ENCODE measurements at places on chromosomes 7 and 10. TPM values are rescaled to one million over a fixed set of nuclear protein-coding genes. Genes with fewer than 3 reads are reported as not detected.

The MRLN gene
- not detected for total RNA-seq

The NPC1L1 gene
- total RNA-seq, result not detected

The NPY4R gene
- not detected for total RNA-seq

- DNase-seq, result peak; percentile 3
These were observed 558 bp downstream of the TCTN3 start for GRCh38 chr10:95693071-95693667.

DNA sequence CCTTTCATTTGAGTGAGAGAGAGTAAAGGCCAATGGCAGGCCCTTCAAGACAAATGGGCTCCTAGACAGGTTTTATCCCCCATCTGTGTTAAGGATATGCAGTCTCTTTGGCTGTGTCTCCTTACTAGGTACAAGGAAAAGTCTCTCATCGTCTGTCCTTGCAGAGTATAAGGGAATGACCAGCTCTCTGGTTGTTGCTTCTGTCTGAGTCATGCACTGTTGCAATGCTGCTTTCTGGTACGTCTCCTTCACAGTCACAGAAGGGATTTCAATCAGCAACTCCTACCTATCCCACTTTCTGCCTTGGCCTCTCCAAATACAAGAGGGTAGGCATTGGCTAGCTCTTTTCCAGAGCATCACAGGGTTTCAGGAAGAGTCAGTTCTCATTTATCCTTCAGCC is 48.1 kb downstream of the CTTNBP2 start:
- no peak for DNase-seq

DNA sequence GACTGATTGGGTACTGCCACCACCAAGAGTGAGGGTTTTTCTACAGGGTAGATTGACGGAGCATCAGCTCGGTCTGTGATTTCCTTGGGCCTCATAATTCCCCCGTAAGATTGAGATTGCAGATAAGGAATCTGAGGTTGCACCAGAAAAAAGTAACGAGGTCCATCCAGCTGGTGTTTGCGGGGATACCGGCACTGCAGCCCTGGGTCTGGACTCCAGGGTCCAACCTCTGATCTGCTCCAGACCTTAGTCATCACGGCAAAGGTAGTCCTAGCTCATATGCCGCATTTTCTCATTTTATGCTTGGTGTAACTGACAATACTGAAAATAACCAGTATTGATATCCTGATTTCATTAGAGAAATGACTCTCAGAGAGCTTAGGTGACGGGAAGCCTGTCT is 3.9 kb downstream of the CARD11 start:
- no peak for DNase-seq
